Hippocampal formation (tissue), 2 donors: ENCODE measurements at places on chromosomes 3 and 15.

GRCh38 chr15:49573421-49573820 lies 47.2 kb downstream of the FAM227B start:
- DNase-seq: no peak

DNA sequence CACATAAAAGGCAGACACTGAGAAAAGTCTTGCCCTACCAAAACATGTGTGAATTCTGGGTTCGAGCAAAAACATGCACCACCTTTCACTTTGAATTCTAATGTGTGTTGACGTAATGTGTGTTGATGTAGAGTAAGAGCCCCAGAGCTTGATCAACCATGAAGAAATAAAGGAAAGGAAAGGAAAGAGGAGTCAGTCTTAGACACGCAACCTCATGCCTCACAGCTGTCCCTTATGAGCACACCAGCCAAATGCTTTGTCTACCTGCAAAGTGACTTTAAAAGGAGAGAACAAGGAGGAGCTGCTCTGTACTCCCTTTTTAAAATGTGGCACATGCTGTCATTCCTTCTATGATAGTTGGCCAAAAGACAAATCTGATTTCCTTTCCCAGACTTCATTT lies 80.8 kb downstream of the RFTN1 start:
- DNase-seq: no peak

- DNase-seq: no peak
Observed at GRCh38 chr3:112297714-112298113, 3.7 kb upstream of the SLC9C1 start.

GRCh38 chr15:28109626-28110455 lies 10.7 kb upstream of the OCA2 start:
- DNase-seq: no peak

DNA sequence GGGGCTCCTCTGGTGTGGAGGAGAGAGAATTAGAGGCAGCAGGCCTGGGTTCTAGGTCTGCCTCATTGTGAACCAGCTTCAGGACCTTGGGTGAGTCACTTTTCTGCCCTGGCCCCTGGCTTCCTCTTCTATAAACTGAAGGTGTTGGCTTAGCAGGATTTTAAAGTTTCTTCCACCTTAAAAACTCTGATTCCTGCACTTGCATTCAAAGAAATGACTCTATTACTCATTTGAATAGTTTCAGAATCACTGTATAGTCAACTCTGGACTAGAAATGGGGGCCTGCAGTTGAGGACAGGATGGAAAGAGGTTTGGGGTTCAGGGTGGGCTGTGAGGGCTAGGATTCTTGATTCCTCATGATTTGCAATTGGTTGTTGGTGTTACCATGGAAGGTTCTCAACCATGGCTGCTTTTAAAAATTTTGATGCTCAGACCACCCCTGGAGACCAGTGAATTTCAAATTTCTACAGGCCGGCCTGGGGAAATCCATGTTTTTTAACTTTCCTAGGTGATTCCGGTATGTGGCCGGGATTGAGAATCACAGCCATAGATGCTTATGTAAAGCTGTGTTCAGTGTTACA lies 19.9 kb downstream of the SMAD3 start:
- no peak for DNase-seq

DNA sequence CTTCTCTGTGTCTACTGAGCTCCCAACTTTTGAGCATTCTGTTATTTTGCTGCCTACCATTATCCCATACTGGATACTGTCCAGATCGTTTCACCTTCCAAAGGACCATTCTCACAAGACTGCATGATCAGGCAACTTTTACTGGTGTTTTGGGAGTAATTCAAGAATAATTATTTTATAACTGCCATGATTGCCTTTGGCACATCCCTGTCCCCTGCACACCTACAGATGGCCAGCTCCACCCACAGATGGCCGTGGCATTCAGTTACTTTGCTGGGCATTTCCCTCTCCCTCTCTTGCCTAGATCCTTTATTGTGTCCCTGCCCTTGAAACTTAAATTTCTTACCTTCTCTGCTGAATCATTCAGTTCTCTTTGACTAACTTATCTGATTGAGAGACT lies 263.9 kb downstream of the DIPK2A start:
- DNase-seq: no peak

DNA sequence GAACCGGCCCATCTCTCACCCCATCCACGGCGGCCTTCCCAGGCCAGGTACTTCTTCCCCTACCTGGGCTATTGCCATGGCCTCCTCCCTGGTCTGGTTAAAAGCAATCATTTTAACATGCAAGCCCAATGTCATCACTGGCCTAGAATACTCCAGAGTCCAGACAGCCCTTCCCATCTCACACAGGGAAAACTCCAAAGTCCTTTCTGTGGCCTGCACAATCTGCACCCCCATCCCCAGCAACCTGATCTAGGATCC lies 45.8 kb upstream of the SLCO2A1 start:
- no peak for DNase-seq

- no peak for DNase-seq
Observed at GRCh38 chr3:187207624-187208023, 10.3 kb downstream of the RTP1 start.

DNA sequence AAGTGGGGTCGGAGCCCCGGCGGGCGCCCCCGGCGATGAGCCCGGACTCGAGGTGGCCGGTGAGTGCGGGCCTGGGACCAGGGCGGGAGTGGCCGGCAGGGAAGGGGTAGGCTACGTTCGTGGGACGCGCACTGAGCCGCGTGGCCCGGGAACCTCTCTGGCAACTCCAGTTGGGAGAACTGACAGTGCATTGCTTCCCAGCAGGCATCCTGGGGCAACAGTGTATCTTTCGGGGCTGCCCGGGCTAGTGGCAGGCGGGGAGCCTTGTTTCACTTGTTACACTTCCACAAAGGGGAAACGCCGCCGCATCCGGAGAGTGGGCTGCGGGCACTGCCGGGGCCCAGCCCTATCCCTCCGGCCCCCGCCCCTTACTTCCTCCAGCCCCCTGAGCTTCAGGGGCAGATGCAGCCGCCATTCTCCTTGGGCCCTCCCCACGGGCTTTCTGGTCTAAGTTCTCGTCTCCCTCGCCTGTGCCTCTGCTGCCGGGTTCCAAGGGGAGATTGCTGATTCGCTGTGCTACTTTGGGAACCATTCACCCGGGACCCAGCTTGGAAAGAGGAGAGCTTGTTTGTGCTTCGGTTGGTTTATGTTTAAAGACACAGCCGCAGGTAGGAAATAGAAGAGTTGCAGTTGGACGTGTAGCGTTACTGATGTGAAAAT lies 675 bp downstream of the BRPF1 start:
- DNase-seq: no peak

DNA sequence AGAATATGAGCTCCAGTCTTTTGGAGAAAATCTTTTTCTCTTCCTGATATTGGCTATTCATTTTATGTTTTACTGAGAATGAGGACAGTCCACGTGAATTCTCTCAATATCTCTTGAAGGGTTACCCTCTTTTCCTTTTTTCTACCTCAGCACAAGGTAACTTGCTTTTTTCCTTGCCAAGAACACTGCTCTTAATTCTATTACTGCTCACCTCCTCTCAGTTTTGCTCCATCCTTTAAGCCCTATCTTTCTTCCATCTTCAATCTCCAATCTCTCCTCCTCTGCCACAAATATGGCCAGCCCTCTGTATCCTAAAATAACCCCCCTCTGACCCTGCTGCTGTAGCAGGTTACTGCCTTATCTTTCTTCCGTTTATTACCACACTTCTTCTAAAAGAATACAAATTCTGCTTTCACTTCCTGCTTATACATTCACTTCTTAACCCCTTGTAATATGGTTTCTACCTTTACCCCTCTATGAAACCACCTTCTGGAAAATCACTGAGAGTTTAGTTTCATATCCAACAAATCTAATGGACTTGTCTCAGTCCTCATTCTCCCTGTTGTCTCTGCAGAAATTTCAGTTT lies 89.0 kb downstream of the NFKBIZ start:
- DNase-seq: no peak

DNA sequence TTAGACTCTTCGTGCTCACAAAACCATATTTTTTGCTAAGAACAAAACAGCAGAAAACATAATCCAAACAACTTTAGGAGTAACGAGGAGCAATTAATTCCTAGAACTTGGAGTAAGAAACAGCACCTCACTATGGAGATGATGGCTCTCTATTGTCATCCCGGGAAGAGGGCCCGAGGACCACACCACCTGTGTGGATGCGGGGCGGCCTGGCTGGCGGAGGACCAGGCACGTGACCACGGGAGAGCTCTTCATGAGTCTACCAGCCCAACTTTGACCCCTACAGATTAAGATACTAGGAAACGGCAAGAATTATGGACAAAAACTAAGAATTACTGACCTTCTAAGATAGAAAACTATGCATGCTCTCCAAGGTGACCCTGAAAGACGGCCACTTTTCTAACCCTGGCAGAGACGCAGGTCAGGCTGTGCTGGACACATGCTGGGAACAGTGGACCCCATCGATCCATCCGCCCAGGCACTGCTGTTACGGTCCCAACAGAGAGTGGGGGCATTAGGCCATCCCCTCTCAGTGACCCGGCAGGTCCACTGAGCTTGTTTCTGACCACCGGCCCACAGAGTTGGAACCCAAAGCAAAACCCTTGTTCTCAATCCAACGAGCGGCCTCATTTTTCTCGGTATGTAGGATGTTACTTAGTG lies 13.1 kb upstream of the OCA2 start:
- no peak for DNase-seq

DNA sequence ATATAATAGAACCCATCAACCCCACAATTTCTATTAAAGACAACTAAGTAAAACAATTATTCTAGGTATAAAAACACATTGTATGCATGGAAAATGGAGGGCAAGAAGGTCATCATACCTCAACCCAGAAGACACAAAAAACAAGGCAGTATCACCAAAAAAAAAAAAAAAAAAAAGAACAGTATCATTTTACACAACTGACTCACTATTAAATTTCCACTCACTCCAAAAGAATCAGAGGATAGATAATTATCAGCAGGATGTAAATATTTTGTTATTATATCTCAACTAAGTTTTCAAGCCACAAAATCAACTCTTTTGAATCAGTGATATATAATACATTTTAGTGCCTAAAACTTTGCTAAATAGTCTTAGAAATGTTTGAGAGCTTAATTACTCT lies 55.0 kb downstream of the CLASP2 start:
- no peak for DNase-seq

DNA sequence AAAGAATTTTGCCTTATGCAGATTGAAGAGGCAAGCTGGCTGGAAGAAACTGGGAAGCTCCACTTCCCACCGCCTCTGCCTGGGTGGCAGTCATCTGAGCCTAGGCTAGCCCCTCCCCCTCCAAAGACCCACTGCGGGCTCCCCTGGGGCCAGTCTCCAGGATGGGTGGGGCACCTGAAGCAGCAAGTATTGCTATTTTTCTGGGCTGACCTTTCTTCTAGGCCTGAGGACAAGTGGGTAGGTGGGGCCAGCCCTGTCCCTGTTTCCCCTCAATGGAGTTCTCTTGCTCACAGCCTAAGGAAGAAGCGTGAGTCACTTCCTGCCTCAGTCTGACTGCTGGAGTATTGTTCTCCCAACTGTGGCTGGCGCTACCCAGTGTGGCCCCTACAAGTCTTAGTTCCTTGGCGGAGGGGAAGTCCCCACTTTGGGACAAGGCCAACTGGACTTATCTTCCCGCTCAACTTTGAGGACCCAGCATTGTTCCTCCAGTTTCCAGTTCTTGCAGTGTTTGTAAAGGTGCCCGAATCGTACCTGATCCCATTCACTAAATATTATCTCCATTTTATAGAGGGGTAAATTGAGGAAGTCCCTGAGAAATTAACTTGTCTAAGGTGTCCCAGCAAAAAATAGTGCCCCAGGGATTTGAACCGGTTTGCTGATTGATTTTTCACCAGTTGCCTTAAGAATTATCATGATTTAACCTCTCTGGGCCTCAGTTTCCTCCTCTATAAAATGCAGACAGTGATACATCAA lies 1.4 kb downstream of the FURIN start:
- no peak for DNase-seq

DNA sequence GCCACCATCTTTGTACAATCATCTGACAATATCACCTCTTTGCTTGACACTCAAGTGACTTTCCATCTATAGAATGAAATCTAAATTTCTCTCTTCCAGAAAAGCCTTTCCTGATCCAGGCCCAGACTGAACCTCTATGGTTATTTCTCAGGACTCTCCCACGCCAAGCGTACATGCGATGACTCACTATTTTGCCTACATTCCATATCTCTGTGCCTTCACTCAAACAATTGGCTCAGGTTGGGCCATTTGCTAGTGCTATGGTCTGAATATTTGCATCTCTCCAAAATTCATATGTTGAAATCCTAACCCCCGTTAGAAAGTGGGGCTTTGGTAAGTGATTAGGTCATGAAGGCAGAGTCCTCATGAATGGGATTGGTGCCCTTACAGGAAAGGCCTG lies 43.9 kb downstream of the ST3GAL6 start:
- no peak for DNase-seq

DNA sequence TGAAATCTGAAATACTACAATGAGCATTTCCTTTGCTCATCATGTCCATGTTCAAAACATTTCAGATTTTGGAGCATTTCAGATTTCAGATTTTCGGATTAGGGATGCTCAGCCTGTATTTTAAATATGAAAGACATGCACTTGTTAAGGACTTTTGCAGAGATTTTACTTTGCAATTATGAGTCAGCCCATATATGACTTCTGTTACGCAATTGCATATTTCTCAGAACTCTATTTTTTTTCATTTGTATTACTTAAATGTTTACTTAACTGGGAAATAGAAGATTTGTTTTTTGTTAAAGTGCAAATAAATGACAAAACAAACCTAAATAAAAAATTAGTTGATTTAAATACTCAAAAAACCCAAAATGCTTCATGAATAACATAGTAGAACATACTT lies 376.2 kb downstream of the ZBTB20 start:
- no peak for DNase-seq

GRCh38 chr3:179687967-179688535 lies 35.2 kb downstream of the USP13 start:
- no peak for DNase-seq

GRCh38 chr3:20394243-20394642 lies 208.2 kb upstream of the SGO1 start:
- no peak for DNase-seq
